ENCODE measurements at places on chromosomes 2 and 18.

GRCh38 chr2:181070119-181070835, 89.9 kb downstream of the UBE2E3 start:
- DNase-seq: no peak

DNA sequence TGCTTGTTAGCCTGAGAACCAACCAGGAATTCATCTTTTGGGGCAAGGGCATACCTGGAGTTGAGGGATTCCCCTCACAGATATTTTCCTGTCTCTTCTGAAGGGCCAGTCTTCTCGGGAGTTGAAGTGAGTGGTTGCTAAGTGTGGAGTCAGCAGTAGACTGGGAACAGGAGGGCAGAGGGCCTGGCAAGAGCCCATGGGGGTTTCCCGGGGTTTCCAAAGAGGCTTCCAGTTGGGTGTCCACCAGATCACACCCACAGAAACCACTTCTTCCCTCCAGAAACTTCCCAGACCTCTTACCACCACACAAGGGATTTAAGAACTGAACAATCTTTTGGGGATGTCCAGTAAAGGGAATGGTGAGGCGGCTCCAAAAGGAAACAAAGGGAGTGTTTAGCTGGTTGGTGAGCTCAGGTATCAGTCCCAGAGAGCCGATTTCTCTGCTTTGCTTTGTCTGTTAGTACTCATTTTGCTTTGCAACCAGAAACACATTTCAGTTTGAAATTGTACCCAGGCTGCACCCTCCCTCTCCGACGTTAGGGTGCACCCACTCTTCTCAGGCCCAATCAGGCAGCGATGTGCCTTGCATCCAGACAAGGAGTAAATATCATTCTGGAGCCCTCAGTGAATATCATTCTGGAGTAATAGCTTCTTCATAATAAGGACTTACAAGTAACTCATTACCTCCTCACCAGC, 47.5 kb upstream of the SPATS2L start:
- no peak for DNase-seq

- no peak for DNase-seq
Measured at GRCh38 chr2:125169764-125170146, 1144.7 kb downstream of the CNTNAP5 start.

- no peak for DNase-seq
Measured at GRCh38 chr2:48699348-48699930, 56.1 kb downstream of the LHCGR start.

DNA sequence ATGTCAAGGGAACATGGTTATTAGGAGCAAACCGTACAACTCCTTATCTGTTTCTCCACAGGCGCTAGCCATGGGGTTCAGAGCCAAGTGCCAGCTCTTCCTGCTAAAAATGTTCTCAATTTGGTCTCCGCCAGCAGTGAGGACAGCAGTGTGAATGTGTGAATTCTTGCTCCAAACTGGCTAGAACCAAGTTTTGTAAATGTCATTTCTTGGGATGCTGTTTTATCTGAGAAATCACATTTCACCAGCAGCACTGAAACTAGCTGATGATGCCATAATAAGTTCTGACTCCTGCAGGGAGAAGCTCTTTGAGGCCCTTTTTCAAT, 140.6 kb upstream of the LGALSL start:
- DNase-seq: no peak

GRCh38 chr18:9608298-9608697, 6.1 kb downstream of the PPP4R1 start:
- no peak for DNase-seq

GRCh38 chr2:30336978-30337841, 105.9 kb downstream of the LBH start:
- no peak for DNase-seq

GRCh38 chr2:88451811-88452564, 505 bp downstream of the FOXI3 start:
- DNase-seq: no peak

DNA sequence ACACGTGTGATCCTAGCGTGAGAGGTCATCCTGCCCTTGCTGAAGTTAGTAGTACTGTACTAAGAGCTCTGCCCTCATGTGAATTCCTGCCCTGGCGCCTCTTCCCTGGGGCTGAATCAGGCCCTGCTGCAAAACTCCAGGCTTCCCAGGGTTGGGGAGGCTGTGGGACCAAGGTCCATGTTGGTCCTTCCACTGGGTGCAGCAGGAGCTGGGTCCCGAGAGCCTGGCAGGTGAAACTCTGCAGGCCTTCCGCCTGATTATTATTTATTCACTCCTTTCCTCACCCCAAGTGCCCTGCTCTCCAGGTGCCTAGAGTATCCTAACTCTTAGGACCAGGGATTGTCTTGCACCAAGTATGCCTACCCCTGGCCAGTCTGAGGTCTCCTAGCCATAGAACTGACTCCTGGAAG, 5.3 kb upstream of the CNNM3 start:
- no peak for DNase-seq

DNA sequence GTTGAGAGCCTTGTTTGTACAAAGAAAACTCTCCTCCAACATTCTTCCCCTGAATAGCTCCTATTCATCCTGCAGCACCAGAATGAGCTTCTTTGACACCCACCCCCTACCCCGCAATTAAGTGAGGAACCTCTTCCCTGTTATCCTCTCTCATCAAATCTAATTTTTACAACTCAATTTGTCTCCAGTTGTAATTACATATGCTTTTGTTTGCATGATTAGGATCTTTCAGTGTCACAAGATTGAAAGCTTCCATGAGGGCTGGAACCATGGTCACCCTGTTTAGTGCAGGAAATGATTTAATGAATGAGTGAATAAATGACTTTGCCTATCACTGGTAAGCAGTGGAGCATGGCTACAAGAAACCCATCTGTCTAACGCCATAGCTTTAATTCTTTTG, 334.6 kb upstream of the KLHL29 start:
- DNase-seq: no peak

DNA sequence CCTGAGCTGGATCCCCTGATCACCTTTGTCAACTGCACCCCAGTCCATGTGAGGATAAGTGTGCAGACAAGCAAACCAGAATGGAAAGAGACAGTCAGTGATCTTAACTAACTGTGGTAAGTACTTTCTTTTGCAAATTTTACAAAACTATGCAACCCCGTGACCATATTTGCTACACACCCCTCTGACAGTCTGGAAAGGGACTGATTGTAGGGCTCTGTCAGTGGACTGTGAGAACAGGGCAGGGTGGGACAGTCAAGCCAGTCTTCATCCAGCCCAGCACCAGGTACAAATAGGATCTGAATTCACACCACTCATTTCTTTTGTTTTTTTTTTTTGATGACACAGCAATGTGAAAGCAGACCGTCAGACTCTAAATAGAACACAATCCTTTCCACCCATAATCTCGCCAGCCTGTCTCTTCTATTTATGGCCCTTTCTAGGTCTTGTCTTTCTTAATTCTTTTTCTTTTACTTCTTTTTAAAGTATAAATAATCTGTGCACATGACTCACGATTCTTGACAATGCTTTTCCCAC, 165.6 kb downstream of the ARL6IP6 start:
- DNase-seq: no peak

DNA sequence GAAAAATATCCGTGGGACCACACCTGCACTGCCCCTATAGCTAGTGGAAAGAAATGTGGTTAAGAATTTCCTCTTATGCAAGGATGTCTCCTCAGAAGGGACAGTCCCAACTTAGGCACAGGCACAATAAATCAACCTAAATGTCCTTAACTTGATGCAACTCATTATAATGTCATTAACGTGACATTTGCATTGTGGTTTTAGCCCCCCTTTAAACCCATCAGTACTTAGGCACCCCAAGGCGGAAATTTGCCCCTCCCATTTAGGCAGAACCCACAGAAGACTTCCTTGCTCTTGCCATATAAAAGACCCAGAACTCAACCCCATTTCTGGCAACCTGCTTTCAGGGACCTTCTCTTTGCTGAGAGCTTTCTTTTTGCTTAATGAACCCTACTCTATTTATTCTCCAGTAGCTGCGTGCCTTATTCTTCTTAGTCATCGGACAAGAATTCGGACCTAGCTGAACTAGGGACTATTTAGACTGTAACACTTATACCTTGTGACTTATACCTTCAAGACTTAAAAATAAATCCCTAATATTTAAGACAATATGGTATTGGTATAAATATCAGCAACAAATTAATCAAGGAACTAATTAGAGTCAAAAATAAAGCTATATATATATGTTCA, 1281.6 kb upstream of the TMEFF2 start:
- DNase-seq: no peak

GRCh38 chr2:5980450-5981190, 288.4 kb downstream of the SOX11 start:
- DNase-seq: no peak

DNA sequence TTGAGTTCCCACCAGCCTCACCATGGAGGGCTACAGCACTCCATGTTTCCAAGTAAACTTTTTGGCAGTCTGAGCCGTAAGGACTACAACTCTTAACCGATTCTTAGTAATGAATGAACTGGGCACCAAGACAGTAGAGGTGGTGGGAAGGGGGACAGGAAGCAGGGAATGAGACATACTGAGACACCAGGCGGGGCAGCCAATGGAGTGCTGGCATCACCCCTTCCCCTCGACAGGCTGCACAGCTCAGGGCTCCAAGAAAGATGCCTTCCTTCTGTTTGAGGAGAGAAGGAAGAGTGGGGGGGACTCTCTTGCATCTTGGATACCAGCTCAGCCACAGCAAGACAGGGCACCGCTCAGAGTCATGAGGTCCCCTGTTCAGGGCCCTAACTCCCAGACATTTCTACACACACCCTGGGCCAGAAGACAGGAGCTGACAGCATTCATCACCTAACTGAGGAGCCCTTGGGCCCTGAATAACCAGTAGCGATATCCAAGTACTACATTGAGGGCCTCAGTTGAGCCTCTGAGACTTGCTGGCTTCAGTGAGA, 45.2 kb downstream of the USP34 start:
- DNase-seq: no peak

DNA sequence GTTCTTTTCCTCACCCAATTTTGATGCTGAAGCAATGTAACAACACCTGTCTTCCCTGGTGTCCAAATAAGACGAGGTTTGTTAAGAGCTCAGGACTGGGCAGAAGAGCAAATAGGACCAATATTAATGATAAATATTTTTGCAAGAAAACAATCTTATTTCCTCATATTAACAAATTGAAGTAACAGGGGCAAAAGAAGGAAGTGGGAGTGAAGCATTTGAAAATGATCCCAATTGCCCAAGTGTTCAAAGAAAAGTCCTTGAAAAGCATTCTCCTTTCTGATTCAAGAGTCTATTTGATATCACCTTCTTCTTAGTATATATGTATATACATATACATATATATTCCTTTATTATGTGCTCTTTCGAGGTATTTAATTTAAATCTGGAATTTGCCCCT, 418.8 kb downstream of the ARHGAP15 start:
- DNase-seq: no peak

GRCh38 chr2:137865954-137866540, 98.2 kb upstream of the HNMT start:
- peak; percentile 7 for DNase-seq

DNA sequence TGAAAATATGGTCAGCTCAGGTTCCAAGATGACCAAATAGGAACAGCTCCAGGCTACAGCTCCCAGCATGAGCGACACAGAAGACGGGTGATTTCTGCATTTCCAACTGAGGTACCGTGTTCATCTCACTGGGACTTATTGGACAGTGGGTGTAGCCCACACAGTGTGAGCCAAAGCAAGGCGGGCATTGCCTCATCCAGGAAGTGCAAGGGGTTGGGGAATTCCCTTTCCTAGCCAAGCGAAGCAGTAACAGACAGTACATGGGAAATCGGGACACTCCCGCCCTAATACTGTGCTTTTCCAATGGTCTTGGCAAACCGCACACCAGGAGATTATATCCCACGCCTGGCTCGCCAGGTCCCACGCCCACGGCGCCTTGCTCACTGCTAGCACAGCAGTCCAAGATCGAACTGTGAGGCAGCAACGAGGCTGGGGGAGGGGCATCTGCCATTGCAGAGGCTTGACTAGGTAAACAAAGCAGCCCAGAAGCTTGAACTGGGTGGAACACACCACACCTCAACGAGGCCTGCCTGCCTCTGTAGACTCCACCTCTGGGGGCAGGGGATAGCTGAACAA, 57.5 kb downstream of the WDPCP start:
- no peak for DNase-seq

- no peak for DNase-seq
Measured at GRCh38 chr2:231928901-231929725, 2.9 kb upstream of the NPPC start.

- DNase-seq: no peak
Measured at GRCh38 chr2:240089306-240089705, 36.0 kb upstream of the OR6B3 start.

GRCh38 chr2:6579281-6579680, 286.4 kb downstream of the CMPK2 start:
- DNase-seq: no peak

DNA sequence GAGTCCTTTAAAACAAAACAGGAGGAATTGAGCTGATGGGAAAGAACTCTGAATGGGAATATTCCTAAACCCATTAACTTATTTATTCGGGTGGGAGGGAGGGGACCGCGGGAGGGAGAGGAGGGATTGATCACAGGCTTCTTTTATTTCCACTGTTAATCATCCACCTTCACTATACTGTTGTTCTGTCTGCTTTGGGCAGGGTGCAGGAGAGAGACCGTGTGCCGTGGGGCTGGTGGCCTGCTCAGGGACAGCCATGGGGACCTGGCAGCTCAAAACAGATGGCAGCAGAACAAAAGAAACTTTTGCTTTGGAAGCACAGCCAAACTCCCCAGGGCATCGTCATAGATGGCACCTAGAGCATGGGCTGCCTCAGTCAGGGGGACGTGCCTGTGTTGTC, 195.3 kb downstream of the MGAT5 start:
- DNase-seq: no peak

DNA sequence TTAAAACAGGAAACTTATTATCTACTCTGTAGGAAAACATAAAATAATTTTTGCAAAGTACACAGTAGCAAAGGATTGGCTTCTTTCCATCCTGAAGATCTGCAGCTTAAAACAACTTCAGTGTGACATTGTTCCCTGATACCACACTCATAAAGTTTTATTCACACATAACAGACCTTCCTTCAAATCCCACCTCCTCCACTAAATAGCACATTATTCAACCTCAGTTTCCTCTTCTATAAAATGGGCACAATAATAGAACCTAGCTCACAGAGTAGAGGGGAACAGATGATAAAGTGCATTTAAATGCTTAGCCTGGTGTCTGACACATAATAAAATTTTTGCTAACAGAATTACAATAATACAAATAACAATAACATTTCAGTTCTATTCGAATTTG, 250.4 kb upstream of the RBBP8 start:
- no peak for DNase-seq

DNA sequence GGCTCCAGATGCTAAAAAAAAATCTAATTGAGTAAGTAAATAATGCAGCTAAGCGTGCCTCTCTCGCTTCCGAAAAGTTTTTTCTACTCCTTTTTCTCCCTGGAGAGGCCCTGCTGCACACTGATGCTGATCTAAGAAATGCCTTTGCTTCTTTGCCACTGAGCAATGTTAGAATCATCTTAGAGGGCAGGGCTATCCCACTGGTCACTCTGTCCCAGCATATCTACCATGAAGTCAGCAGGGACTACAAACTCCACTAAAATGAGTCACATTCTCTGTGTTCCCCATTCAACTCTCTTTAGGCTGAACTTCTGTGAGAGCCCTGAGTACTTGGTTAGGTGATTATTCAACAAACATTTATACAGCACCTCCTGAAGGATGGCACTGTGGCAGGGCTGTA, 127.6 kb upstream of the LYPD1 start:
- no peak for DNase-seq
